Activated CD4-positive, alpha-beta T cell treated with anti-CD3 and anti-CD28 coated beads, Interleukin-2, amount 50 U/mL, for 4 hours (primary cell): ENCODE measurements at places on chromosomes 4 and X.

DNA sequence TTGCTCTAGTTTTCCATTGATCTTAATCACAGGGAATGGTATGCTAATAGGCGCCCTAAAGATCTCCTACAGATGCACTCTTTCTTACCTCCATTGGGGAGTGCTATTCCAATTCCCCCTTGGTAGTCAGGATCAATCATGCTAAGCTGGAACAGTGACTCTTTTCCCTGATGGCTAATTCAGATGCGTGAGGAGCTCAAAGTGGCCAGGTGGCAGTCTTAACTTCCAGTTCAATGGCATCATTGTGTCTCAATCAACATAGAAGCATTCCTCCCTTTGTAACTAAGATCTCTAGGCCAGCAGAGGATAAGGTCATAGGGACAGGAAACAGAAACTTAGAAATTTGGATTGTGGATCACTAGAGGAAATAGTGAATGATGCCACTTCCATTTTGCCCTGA is 216.8 kb downstream of the GRID2 start:
- DNase-seq, result no peak

- DNase-seq, result peak; percentile 99
These were observed at the start of gene SLC25A6 for GRCh38 chrX:1391707-1392375. TSS of gene SLC25A6 (minus strand) at chrX:1392113. CDS start at chrX:1392009, 104 bp downstream.

DNA sequence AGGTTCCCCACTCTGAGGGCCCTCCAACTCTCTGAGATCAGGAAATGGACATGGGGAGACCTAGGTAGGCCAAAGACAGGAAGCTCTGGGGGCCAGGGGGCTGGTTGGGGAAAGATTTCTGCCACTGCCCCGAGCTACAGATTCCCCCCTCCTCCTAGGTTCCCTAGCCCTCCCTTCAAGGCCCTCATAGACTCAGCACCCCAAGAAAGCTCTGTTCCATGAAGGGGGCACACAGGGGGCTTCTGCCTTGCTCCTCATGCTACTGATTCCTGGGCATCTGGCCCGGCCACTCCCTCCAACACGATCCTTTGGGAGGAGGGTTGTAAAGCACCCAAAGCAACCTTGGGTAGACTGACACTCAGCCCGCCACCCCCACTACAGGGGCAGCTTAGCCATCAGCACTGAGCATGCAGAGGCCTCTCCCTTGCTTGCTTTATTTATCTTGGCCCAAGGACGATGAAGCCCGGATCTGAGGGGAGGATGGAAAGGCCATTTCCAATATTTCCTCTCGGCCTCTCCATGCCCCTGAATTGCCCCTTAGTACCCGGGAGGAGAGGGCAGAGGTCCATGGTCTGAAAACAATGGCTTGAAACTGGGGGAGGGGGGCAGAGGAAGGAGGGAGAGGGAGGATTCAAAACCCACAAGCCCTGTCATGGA is 146.7 kb downstream of the PJA1 start:
- DNase-seq, result no peak

DNA sequence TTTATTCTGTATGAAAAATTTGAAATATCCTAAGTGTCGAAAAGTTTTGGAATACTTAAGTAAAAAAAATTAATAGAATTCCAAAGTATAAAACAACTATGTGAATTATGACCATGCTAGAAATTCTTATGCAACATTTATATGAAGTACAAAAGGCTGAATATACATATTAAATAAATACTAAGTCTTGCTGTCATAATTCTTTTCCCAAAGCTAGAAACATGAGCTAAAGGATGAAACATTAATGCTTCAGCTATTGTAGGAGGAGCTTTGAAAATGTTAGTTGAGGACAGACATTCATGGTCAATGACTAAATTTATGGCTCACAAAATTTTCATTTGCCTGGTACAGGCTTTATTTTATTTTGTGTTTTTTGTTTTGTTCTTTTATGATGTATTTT is 207.3 kb downstream of the GABRB1 start:
- no peak for DNase-seq

GRCh38 chrX:119459181-119459580 is 9.1 kb upstream of the SLC25A5 start:
- no peak for DNase-seq

- no peak for DNase-seq
These were observed 36.7 kb upstream of the GABRQ start for GRCh38 chrX:152600853-152601633.

GRCh38 chr4:68183417-68183816 is 53.7 kb upstream of the TMPRSS11F start:
- DNase-seq, result no peak

- DNase-seq, result no peak
These were observed 162.4 kb upstream of the IL15 start for GRCh38 chr4:141473952-141474351.

DNA sequence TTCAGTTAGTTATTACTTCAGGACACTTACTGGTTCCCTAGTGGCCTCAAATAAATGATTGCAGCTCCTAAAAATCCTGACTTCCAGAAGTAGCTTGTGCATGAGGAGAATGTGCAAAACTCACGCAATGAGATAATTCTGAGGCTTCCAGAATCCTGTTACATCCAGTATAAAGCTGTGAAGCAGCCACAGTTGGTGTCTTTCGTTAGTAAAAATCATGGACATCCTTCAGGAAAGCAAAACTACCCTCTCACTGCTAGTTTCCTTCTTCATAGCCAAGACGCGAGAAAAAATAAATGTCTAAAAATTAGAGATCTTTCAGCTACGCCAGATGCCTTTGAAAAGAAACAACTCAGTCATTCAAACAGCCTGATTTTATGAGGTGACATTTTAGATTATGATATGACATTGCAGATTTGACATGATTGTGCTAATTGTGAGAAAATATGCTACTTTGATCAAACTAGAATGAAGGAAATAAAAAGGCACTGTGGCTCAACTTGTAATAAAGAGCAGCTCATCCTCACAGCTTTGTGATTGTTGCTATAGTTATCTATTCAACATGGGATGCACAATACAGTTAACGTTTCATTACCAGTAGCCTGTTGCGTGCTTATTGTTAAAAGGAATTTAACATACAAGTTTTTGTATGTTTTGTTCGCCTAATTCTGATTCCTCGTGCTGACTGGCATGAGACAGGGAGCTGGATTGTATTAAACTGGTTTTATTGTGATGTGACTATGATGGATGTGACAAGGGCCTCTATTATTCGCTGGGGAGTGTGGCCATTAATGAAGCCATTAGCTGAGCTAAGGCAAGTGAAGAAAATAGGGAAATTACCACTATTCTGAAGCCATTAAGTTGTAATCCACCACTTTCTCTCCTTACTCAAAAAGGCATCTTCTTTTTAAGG is 40.5 kb downstream of the AFF2 start:
- no peak for DNase-seq

DNA sequence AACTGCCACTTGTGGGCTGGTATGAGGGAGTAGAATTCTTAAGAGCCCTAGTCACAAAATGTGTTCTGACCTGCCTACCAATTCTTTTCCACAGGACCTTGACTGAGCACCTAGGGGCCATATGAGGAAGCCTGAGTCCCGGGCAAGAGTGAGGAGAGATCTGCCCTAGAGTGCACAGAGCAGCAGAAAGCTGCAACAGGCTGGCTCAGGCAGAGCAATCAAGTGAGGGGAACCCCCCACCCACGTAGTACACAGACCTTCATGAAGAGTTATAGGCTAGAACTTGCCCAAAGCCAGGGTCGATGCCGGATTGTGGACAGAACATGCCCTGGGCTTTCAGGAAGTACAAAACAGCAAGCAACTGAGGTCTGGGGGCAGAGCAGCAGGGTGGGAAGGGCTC is 117.0 kb downstream of the SPOCK3 start:
- no peak for DNase-seq

DNA sequence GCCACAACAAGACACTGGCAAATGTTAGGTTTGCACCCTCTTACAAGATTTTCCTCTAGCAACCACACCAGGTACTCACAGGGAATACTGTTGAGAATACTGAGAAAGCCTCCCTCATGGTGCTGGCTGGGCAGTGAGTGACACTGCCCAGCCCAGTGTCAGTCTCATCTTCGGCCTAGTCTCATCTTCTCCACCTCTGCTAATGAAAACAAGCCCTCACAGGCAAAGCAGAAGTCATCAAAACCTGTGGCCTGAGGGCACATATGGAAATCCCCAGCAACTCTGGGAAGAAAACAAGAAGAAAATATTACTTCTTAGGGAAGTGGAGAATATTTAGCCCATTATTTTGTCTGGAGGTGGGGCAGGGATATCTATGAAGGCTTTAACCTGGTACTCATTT is 7.9 kb upstream of the ADAM29 start:
- DNase-seq, result no peak

GRCh38 chr4:25792876-25793275 is 69.9 kb downstream of the SEL1L3 start:
- no peak for DNase-seq

DNA sequence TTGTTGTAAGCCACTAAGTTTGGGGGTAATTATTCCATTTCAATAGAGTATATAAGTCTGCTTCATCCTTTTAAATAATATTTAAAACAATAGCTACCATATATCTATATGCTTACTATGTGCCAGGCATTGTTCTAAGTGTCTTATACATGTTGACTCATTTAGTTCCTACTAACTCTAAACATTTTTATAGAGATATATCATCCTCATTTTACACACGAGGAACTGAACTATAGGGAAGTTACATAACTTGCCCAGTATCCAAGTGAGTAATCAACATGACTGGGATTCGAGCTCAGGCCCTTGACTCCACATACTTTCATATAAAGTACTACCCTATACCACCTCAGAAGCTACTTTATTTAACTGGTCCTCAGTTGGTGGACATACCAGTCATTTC is 175.3 kb upstream of the RAI2 start:
- DNase-seq, result no peak

GRCh38 chrX:118346258-118347094 is 570 bp downstream of the WDR44 start:
- peak; percentile 26 for DNase-seq

DNA sequence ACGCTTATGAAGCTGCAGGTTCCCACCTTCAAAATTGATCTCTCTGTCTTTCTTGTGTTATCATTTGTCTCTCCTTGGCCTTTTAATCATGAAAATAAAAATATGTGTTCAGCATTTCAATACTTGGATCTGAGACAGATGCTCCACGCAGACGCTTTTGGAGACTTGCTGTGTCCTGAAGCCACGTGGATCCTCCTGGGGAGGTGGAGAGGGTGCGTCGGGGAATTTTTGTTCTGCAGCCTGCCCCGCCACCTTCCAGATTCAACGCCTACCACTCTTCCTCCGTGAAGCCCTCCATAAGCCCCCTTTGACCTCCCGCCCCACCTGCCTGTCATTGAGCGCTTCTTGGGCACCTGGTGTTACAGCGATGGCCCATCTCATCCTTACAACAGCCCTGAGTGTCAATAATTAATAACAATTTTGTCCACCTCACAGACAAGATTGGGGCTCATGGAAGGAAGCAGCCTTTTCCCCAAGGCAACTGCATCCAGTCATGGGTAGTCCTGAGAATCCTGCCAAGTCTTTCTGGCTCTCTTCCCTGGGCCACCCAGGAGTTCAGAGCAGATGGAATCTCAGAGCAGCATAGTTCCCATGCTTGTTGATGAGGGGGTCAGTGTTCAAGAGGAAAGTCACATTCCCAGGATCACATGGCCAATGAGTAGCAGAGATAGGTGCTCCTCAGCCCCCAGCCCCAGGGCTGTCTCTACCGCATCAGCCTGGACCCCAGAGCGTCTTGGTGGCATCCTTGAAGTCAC is 172.6 kb upstream of the PSAPL1 start:
- DNase-seq, result no peak

- DNase-seq, result no peak
These were observed 58.0 kb downstream of the PJA1 start for GRCh38 chrX:69107231-69107739.

DNA sequence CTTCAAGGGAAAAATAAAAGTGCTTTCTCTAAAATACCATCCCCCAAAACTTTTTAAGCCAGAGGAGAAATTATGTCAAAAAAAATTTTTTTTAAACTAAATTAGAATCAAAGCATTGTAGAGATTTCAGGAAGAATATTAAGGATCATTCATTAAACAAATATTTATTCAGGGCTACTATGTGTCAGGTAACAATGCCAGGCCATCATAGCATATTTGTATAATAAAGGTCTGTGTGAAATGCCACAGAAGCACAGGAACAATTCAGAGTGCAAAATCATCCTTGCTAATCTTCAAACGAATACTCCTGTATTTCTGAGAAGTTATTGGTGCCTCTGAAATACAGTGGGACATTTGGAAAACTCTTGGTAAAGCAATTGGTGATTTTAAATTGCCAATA is 2.0 kb downstream of the CCDC160 start:
- no peak for DNase-seq

GRCh38 chr4:14069886-14070285 is 442.4 kb upstream of the BOD1L1 start:
- no peak for DNase-seq

GRCh38 chr4:16785793-16786527 is 112.5 kb downstream of the LDB2 start:
- no peak for DNase-seq

GRCh38 chr4:25621027-25621930 is 34.4 kb upstream of the SLC34A2 start:
- DNase-seq, result no peak

- DNase-seq, result no peak
These were observed 127.5 kb upstream of the CBR4 start for GRCh38 chr4:169137558-169137920.

DNA sequence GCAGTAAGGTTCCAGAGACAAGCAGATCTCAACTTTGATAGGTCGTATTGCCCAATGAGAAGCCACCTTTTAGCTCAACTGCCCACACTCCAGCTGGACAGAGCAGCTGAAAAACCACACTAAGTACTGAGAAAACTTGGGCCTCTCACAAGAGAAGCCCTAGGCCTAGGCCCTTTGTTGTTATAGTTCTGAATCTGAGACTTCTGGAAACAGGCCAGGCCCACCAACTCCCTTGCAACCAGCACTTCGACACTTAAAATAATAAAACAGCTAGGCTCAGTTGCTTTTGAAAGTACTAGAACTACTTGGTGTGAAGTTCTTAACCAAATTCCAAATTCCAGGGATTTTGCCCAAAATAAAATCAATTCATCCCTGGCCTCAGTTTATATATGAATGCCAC is 13.5 kb upstream of the RTL5 start:
- no peak for DNase-seq

DNA sequence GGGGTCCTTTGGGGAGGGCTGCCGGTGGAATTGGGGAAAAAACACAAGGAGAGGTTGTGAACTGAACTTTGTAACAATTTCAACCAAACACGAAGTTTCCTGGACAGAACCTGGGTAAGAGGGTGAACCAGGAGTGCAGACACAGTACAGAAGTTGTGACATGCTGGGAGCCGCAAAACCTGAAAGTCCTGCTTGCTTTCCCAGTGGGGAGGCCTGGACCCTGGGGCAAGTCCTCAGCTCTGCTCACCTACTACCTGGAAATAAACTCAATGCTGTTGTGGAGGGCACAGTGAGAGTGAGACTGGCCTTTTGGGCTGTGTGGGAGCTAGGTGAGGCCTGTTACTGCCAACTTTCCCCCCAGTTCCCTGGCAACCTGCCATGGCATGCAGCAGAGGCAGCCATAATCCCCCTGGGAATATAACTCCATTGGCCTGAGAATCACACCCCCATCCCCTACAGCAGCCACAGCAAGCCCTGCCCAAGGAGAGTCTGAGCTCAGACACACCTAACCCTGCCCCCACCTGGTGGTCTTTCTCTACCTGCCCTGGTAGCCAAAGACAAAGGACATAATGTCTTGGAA is 162.8 kb downstream of the THOC2 start:
- DNase-seq, result no peak

GRCh38 chr4:55318175-55319129 is 27.6 kb upstream of the SRD5A3 start:
- no peak for DNase-seq

GRCh38 chr4:117987464-117987863 is 46.8 kb upstream of the NDST3 start:
- DNase-seq, result no peak

GRCh38 chr4:3148926-3149325 is 74.4 kb downstream of the HTT start:
- DNase-seq, result no peak
